Endodermal cell (in vitro differentiated cells): ENCODE measurements at places on chromosomes 1 and 21.

- no peak for DNase-seq
These were observed 1.4 kb downstream of the KTI12 start for GRCh38 chr1:52032124-52032784.

DNA sequence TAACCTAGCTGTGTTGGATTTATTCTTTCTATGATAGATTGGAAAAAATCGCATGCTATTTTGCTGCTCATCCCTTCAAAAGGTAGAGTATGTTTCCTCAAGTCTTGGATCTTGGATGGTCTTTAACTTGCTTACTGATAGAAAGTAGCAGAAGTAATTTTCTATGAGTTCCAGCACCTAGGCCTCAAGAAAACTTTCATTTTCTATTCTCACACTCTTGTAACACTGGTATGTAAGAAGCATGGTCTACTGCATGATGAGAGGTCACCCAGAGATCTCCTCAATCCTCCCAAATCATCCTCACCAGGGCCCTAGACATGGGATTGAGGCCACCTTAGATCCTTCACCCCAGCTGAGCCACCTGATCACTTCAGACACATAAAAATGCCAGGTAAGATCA lies 7.2 kb downstream of the SPTA1 start:
- DNase-seq, result no peak

DNA sequence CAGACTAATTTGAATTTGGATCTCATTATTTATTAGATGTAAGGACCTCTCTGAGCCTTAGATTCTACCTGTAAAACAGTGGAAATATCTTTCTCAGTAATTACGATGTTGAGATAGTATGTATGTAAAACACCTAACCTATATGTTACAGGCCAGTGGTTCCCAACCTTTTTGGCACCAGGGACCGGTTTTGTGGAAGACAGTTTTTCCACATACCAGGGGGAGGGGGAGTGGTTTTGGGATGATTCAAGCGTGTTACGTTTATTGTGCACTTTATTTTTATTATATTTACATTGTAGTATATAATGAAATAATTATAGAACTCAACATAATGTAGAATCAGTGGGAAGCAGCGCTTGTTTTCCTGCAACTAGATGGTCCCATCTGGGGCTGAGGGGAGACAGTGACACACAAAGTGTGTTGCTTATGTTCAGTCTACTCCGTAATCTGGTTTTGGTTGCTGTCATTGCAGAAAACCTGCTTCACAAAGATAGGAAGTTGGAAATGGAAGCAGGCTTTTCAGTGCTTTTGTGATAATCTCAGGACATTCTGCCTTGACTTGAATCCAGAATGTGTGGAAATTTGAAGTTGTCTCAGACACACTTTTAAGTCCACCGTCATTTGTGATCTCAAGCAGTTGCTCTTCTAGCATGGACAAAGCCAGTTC lies 12.8 kb downstream of the XPR1 start:
- DNase-seq, result no peak

DNA sequence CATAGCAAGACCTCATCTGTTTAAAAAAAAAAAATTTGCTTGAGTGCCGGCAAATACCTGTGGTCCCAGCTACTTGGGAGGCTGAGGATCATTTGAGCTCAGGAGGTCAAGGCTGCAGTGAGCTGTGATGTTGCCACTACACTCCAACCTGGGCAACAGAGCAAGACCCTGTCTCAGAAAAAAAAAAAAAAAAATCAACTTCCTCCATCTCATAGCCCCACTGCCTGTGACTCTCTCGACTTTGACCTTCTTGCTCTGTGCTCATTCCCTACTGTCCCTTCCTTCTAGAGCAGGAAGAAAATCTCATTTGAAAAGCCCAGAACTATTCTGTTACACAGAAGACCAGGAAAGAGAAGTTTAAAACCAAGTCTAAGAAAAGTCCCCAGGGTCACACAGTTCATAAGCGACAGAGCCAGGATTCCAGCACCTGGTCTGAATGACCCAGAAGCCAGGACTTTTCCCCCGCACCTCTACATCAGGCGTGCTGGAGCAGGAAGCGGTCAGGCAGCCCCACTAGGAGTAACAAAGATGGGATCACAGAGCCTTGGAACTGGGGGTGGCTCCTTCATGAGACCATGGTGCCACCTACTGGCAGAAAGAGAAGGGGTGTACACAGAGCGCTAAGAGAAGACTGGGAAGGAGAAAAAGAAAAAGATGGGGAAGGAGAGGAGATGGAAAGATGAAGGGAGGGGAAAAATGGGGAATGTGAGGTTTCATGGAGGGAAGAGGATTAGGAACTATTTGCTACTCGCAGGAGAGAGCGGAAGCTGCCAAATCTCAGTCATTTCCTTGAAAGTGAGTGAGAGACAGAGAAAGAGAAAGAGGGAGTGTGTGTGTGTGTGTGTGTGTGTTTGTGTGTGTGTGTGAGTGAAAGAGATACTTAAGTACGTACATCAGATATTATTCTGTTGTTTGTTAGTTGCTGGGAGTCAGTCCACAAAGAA lies 3.1 kb upstream of the P3R3URF start:
- peak; percentile 94 for DNase-seq

GRCh38 chr1:241834733-241835377 lies 13.1 kb upstream of the EXO1 start:
- no peak for DNase-seq

DNA sequence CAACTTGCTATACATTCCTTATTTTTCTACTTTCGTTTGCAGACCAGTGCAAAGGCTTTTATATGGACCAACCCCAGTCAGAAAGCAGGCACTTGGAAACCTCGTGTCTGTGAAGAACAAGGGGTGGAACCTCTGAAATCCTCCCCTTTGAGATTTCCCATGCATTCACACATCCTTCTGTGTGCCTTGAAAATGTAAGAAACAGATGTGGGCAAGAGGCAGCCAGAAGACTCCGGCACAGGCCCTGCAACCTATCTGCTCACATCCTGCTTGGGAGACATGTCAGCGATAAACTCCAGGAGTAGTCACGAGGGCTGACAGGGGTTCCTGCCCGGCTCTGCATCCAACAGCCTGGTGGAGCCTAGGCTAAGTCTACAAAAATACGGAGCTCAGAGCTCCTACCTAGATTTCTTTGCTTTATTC lies 42.5 kb downstream of the ETS2 start:
- no peak for DNase-seq

- DNase-seq, result no peak
These were observed 349.1 kb downstream of the SEC16B start for GRCh38 chr1:177620636-177621190.

DNA sequence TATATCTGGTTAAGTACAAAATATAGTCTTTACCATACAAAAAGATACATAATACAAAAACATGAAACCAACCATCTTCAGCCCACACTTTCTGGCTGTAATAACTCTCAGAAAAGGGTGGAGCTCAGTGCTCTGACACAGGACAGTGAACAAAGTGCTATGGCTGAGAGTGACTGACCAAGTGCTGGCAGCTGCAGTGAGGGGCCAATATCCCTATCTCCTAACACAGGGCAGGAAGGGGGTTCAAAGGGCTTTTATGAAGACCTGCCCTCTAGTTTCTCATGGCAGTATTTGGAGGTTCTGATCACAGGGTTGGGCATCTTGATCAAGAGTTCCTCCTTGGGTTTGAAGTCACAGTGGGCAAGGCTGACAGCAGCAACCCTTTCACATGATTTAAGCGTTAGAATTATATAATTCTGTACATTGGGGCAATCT lies 3.9 kb downstream of the TXNIP start:
- DNase-seq, result no peak

GRCh38 chr1:3711381-3711779 lies 40.9 kb upstream of the CCDC27 start:
- DNase-seq, result no peak

- DNase-seq, result no peak
These were observed 48.2 kb upstream of the ARHGEF16 start for GRCh38 chr1:3405974-3406867.
